ENCODE measurements at places on chromosomes 3 and 15.

DNA sequence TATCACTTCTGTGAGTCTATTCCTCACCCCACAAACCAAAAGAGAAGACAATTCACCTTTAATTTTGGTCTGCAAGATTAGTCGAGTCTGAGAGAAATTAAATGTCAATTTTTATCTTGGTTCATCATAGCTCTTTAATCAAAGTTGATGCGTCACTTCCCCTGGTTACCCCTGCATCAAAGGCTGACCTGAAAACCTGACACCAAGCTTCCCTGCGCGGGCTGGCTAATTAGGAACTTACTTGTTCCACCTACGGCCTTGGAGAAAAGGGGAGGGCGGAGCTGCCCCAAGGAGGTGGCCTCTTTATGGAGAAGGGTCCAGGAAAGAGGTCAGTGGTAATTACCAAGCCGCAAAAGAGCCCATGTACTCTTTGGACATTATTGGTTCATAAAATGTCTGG is 218.4 kb downstream of the ARRDC4 start:
- DNase-seq, result no peak

- no peak for DNase-seq
Observed at GRCh38 chr15:67521783-67522568, 1.0 kb downstream of the C15orf61 start.

GRCh38 chr3:46298871-46299607 is 54.9 kb upstream of the CCR2 start:
- DNase-seq, result no peak

GRCh38 chr3:160831401-160831800 is 75.4 kb downstream of the PPM1L start:
- DNase-seq, result no peak

- no peak for DNase-seq
Observed at GRCh38 chr3:182252802-182253201, 540.5 kb upstream of the ATP11B start.

GRCh38 chr3:108907194-108907593 is 46.5 kb downstream of the GUCA1C start:
- DNase-seq, result no peak

DNA sequence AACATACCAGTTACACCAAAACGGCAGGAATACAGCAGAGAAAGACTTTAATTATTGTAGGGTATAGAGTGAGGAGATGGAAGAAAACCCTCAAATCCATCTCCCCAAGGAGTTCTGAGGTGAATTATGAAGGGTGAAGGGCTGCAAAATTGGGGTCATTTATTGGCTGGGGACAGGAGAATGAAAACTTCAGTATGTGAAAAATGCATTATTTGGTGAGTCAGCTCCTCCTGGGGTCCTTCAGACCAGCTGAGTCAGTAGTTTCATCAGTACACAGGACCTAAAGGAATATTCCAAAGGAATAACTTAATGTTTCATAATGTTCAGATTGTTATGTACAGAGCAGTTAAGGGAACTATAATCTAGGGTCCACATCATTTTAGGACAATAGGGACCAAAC is 566.0 kb downstream of the GBE1 start:
- no peak for DNase-seq

GRCh38 chr3:16386561-16386960 is 121.5 kb downstream of the OXNAD1 start:
- no peak for DNase-seq
